ENCODE measurements at places on chromosomes 2 and 18.

DNA sequence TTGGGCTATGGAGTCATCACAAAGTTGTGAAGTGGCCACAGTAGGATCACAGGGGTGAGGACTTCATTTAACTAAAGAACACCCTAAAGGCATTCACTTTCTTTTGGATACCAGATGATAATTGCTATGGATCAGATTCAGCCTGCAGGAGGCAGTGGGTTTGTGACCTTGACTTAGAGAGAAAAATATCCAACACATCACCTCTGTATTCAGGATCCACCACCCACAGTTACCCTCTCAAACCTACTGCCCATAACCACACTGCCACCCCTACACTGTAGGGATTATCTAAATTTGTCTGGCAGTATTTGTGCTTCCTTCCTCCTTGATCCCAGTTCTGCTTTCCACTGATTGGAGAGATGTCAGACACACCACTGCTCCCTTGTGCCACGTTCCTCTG is 269.4 kb downstream of the MYCN start:
- DNase-seq: no peak

GRCh38 chr2:30266051-30266621 is 34.8 kb downstream of the LBH start:
- peak; percentile 60 for DNase-seq

DNA sequence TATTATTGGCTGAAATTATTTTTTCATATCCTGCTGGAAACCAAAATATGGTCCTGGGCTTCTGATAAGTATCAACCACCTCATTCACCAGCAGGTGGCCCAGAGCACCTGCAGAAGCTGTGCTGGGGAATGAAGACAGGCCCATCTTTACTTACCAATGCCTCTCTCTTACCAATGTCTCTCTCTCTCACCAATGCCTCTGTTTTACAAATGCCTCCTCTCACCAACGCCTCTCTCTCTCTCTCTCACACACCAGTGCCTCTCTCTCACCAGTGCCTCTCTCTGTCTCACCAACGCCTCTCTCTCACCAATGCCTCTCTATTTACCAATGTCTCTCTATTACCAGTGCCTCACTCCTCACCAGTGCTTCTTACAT is 2.3 kb upstream of the MAL start:
- peak; percentile 63 for DNase-seq

GRCh38 chr2:150474326-150475074 is 13.0 kb downstream of the RND3 start:
- DNase-seq: no peak

GRCh38 chr2:162915858-162916257 is 77.3 kb upstream of the KCNH7 start:
- DNase-seq: no peak
